ENCODE measurements at places on chromosomes 16 and 17. TPM values are rescaled to one million over a fixed set of nuclear protein-coding genes. Genes with fewer than 3 reads are reported as not detected.

ABAT gene
- total RNA-seq, result 14.0 TPM

- H3K4me3 ChIP-seq, result no peak overlapping the region
- H3K4me1 ChIP-seq, result peaks cover 24% of the 10 kb centered on the region
- H3K36me3 ChIP-seq, result no peaks in the 10 kb centered on the region
- no peak for DNase-seq
- no peak overlapping the region for H3K27ac ChIP-seq
Observed at GRCh38 chr17:49357516-49357915, 4.5 kb downstream of the ZNF652 start.

- H3K27ac ChIP-seq, result no peak overlapping the region
- H3K4me1 ChIP-seq, result peaks cover 10% of the 10 kb centered on the region
- peak; percentile 74 for DNase-seq
- no peaks in the 10 kb centered on the region for H3K36me3 ChIP-seq
Observed at GRCh38 chr17:48498164-48498850, 32.5 kb downstream of the HOXB1 start.

DNA sequence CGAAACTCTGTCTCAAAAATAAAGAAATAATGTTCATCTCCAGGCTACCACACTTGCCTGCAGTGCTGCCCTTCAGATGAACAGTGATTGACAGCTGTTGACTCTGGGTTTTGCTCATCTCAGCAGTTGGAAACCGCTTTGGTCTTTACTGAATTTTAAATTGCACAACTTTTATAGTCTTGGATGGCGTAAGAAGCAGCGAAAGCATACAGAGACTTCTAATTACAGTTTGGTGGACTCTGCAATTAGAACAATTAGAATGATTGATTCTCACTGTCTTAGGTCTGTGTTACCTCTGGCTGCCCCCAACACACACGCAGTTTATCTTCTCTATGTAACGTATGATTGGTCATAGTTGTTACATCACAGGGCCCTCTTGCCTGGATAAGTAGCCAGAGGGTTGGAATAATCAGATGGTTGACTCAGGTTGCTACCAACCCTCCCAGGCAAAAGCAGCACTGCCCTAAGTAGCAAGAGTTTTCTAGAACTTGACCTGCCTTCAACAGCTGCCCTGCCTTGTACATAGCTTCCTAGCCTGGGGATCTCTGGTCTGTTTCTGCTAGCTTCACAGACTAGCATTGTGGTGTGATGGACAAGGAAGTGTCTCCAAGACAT, 1.9 kb upstream of the NAT9 start:
- peaks cover 5% of the 10 kb centered on the region for H3K36me3 ChIP-seq
- no peaks in the 10 kb centered on the region for H3K27me3 ChIP-seq
- DNase-seq, result no peak
- H3K4me3 ChIP-seq, result no peak overlapping the region
- peak overlapping the region; percentile 57 for H3K27ac ChIP-seq
- H3K4me1 ChIP-seq, result no peaks in the 10 kb centered on the region

- no peak overlapping the region for H3K27ac ChIP-seq
- no peak for DNase-seq
- no peaks in the 10 kb centered on the region for H3K27me3 ChIP-seq
- no peaks in the 10 kb centered on the region for H3K4me1 ChIP-seq
- H3K36me3 ChIP-seq, result no peaks in the 10 kb centered on the region
Observed at GRCh38 chr16:68605746-68606145, 39.4 kb upstream of the CDH3 start.
